ENCODE measurements at places on chromosomes 16 and 17.

DNA sequence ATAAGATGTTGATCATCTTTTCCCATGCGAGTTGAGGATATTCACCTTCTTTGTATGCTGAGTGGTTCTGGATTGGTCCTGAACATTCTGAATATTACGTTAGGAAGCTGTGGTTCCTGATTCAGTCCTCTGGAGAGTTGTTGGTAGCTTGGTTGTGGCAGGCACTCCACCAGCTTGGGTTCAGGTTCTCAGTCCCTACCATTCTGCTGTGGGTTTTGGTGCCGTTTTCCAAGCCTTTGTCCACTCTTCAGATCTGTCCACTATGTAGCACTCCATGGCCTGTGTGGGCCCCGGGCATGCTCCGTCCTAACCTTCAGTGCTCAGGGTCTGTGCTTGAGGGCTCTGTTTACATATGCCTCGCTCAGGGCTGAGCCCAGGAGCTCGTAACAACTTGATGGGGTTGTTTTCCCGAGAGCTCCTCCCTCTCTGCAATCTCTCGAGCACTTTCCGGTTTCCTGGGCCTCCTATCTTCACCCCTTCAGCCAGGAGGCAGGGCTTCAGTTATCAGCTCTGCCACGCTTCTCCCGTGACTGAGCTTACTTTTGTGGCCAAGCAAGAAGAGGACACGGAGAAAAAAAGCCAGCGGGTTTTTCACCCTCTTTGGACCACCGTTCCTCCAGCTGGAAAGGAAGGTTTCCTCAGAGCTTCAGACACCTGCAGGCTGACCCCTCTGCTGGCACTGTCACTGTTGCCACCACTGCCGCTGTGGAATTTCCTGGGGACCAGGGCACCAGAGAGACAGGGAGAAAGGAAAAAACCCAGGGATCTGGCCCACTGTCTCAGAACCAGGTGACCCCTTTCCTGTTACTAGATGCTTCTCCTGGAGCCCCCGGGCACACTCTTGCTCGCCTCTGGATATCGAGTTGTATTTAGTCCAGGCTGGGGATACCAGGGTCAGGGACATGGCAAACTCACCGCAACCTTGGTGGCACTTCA, 19.6 kb downstream of the KIAA0513 start:
- DNase-seq: no peak

DNA sequence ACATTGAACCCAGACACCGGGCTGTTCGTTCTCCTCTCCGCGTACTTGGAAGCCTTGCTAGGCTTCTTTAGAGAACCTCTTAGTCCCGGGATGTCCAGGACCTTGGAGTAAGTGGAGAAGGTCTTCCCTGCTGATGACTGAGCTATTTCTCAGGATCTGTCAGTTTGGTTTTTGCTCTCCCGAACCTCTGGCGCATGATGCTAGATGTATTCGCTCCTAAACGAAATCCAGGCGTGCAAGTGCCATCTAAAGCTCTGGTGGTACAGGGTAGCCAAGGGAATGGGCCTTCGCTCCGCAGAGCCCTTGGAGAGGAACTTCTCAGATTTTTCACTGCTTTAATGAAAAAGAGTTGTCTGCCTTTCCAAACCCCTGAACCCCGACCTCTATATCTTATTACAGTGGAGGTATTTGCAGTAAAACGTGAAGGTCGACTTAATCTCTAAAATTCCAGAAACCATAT, 547 bp downstream of the VMP1 start:
- DNase-seq: no peak

DNA sequence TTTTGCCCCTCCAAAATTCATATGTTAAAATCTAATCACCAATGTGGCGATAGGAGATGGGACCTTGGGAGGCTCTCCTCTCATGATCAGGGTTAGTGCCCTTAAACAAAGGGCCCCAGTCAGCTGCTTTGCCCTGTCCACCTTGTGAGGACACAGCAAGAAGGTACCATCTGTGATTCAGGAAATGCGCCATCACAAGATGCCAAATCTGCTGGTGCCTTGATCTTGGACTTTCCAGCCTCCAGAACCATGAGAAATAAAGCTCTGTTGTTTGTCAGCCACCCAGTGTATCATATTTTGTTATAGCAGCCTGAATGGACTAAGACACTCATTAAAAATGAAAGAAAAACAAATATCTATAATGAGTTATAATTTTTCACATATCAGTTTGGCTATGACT, 63.0 kb upstream of the NKD1 start:
- DNase-seq: no peak

DNA sequence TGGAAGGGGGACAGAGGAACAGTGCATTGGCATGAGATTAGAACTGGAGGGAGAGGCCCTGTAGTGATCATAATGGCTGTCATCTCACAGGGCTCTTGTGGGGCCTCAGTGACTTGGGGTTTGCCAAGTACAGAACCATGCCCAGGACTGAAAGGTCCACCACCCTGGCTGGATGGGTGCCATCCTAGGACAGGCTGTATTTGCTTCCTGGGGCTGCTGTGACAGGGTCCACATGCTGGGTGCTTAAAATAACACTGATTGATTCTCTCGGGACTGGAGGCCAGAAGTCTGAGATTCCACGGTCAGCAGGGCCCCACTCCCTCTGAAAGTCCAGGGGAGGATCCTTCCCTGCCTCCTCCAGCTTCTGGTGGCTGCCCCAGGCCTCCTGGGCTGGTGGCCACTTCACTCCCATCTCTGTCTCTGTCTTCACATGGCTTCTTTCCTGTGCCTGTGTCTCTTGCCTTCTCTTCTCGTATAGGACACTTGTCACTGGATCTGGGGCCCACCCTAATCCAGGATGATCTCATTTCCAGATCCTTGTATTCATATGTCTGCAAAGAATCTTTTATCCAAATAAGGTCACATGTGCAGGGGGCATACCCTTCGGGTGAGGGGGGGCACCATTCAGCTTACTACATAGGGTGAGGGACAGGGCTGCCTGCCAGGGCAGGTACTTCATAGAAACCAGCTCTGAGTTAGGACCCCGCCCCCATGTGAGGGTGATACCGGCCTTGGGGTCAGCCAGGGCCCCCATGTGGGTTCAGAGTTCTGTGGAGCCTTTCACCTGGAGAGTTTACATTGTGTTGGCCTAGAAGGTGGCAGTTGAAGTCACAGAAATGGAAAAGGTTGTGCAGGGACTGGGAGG, 52.6 kb downstream of the USP22 start:
- DNase-seq: no peak

GRCh38 chr16:21611556-21612384, 12.4 kb downstream of the METTL9 start:
- DNase-seq: no peak

GRCh38 chr16:2223942-2224486, 623 bp downstream of the E4F1 start:
- no peak for DNase-seq

DNA sequence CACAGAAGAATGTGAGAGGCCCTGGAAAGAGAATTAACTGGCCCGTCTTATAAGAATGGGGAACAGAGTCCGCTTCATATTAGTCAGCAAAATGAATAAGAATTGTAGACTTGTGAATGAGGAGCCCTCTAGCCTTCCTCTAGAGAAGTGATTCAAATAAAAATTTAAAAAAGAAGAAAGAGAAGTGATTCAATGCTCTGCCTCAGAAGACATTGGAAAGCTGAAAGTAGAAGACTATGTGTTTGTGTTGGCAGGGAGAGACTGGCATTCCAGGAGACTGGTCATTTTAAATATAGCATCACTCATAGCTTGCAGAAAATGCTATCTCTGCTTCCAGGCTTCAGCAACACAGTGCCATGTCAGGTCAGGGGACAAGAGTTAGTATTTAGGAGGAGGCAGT, 190.6 kb upstream of the HS3ST3A1 start:
- DNase-seq: no peak

DNA sequence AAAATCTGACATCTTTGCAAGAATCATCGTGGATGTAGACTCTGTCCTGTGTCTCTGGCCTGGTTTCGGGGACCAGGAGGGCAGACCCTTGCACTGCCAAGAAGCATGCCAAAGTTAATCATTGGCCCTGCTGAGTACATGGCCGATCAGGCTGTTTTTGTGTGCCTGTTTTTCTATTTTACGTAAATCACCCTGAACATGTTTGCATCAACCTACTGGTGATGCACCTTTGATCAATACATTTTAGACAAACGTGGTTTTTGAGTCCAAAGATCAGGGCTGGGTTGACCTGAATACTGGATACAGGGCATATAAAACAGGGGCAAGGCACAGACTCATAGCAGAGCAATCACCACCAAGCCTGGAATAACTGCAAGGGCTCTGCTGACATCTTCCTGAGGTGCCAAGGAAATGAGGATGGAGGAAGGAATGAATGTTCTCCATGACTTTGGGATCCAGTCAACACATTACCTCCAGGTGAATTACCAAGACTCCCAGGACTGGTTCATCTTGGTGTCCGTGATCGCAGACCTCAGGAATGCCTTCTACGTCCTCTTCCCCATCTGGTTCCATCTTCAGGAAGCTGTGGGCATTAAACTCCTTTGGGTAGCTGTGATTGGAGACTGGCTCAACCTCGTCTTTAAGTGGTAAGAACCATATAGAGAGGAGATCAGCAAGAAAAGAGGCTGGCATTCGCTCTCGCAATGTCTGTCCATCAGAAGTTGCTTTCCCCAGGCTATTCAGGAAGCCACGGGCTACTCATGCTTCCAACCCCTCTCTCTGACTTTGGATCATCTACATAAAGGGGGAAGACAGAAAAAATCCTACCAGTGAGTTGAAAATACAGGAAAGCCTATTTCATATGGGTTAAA, at the start of gene G6PC1:
TSS of gene G6PC1 (plus strand) at position 340 of the 872 bp plus-strand sequence. CDS start at position 418, 78 bp downstream.
- no peak for DNase-seq

GRCh38 chr17:43671031-43671692, 9.4 kb upstream of the MEOX1 start:
- no peak for DNase-seq

DNA sequence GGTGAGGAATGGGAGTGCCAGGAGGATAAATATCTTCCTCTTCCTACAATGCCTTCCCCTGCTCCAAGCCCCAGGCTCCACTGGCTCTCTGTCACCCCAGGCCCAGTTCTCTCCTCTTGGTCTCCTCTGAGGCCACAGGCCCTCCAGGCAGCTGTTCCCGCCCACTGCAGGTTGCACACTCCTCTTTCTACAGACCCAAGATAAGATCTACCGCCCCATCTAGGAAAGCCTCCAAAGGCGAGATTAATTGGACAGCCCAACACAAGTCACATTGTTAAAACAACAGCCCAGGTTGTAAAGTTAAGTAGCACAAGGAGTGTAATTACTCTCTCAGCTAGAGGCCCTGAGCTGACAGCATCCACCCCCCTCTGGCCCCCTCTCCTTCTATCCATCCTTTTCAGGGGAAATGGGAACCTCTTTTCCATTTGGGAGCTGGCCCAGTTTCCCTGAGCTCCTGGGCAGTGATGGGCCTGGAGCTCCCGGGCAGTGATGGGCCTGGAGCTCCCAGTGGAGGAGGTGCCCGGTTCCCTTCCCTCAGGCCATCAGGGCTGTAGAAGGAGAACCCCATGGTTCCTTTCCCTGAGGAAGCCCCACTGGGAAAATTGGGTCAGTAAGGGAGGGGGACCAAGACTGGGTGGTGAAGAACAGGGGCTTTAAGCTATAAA, 7.3 kb downstream of the DLX4 start:
- DNase-seq: no peak

DNA sequence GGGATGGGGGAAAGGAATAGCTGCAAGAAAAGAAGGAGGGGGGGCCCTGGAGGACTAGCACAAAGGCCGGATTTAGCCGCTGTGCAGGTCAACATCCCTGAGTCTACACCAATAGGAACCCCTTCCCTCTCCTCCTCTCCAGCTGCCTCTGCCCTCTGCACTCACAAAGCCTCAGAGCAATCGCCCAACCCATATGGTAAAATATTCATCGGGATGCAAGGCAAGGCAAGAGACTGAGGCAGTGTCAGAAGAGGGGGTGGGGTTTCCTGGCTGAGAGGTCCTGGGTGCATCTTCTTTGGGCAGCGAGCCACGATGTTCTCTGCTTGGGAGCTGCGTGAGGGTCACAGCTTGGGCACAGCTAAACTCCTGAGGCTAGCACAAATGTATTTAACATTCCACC, 115.5 kb upstream of the NLRP1 start:
- DNase-seq: no peak

DNA sequence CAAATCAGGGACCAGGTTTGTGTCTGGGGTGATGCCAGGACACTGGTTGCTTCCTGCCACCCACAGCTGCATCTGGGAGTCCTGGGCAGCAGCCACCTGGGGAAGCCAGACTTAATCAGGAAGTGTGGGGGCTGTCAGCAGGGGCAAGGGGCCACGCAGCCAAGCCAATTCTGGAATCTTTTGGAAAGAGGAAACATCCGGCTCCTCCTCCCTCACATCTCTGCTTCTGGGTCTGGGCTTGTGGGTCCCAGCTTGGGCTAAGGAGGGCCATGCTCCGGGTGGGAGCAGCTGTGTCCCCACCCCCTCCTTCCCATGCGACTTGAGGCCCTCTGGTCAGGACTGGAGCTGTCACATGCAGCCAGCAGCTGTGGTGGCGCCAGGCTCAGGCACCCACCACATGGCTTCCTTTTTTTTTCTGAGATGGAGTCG, 37.0 kb upstream of the CCDC182 start:
- DNase-seq: no peak

DNA sequence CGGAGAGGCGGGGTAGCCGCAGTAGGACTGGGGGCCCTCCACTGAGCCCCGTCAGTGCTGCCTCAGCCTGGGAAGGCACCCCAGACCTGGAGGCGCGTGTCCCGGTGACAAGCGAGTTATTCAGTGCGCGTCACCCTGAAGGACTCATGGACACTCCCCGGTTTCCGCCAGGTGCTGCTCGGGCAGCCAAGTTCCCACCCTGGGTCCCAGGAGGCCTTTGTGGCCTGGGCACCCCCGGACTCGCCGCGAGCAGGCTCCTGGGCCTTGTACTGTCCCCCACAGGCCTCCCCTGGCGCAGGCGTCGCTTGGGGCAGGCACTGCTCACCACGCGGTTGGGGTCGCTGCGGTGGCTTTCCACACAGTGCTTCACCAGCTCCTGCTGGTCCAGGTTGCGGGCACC, 7.6 kb downstream of the RNF166 start:
- no peak for DNase-seq

GRCh38 chr16:77211880-77212740, 12.9 kb downstream of the SYCE1L start:
- DNase-seq: no peak

DNA sequence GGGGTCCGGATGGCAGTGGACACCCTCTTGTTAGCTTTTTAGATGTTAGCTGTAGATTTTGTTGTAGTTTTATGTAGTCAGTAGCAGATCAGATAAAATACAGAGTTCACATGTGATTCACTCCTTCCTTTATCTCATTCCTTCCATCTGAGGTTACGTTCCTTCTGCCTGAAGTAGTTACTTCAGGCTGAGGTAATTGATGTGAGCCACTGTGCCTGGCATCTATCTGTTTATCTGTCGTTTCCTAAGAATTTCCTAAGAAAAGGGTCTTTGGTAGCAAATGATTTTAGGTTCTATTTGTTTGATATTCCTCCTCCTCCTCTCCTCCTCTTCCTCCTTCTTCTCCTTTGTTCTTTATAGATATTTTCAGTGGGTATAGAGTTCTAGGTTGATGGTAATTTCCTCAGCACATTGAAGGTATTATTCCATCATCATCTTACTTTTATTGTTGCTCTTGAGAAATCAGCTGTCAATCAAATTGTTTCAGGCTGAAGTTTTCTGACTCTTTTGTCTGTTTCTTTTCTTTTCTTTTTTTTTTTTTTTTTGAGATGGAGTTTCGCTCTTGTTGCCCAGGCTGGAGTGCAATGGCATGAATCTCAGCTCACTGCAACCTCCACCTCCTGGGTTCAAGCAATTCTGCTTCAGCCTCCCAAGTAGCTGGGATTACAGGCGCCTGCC, 29.6 kb upstream of the FBXO47 start:
- DNase-seq: no peak

- DNase-seq: no peak
Measured at GRCh38 chr16:21985524-21985923, 15.4 kb downstream of the PDZD9 start.

- DNase-seq: no peak
Measured at GRCh38 chr16:75478480-75479345, 14.2 kb upstream of the TMEM170A start.

- DNase-seq: no peak
Measured at GRCh38 chr17:2995377-2995776, 68.0 kb downstream of the OR1D5 start.
